ENCODE measurements at places on chromosomes 11 and 22.

DNA sequence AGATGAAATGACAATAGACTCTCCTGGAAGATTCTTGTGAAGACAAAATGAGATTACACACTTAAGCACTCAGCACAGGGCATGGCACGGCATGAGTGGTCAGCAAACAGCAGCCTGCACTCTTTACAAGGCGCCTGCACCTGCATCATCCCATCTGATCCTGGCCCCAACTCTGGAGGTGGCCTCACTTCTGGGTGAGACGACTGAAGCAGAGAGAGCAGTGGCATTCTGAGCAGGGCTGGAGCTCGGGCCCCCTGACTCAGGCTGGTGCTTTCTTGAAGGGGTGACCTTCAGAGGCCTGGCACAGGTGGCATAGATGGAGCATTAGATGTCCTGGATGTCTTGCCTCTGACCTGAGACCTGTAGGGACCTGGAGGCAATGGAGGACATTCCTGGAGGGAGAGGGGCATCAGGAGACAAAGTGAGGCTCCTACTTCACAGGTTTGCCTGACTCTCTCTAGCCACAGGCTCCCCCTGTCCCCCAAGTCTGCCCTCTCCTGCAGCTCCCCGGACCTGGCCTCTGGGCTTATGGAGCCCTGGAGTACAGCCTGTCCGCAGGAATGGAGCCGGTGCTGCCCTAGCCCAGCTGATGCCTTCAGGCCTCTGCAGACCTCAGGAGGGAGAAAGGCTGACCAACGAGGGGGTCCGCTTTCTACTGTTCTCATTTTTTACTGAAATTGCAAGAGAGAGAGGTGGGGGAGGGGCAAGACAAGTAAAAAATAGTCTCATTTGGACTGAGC is 65.5 kb upstream of the THY1 start:
- no peak for DNase-seq

DNA sequence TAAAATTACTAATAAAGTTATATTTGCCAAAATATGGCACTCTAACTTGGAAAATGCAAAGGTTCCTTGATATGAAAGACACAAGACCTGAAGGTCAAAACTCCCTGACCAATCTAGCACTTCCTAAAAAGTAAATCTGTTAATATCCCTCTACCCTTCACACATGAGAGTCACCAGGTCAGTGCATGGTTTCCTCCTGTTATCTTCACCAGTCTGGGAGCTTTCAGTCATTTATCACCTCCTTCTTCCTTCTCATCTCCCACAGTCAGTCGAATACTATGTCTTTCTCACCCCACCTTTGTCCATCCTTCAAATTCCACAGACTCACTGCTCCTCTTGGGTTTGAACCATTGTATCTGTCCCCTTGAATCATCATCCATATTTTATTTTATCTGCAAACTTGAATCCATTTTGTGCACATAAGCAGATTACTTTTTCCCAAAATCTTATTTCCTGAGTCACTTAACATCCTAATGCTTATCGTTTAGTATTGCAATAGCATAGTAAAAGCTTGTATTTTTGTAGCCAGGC is 2.6 kb downstream of the HBE1 start:
- DNase-seq: no peak

DNA sequence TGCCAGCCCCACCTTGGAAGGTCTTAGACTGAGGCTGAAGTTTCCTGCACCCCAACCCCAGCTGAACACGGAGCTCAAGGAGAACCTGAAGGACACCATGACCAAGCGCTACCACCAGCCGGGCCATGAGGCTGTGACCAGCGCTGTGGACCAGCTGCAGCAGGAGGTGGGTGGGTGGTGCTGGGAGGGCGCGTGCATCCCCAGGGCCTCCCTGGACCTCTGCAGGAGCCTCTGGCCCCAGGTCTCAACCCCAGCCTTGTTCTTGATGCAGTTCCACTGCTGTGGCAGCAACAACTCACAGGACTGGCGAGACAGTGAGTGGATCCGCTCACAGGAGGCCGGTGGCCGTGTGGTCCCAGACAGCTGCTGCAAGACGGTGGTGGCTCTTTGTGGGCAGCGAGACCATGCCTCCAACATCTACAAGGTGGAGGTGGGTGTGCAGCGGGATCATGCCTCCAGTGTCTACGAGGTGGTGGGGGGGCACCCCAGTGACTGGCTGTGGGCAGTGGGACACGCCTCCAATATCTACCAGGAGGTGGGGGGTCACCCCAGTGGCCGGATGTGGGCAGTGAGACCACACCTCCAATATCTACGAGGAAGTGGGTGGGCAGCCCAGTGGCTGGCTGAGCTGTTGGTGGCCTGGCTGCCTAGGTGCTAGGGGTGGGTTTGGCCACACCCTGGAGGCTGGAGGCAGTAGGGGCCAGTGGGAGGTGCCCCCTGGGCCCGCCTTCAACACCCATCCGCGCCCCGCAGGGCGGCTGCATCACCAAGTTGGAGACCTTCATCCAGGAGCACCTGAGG is 4.6 kb downstream of the CD151 start:
- no peak for DNase-seq

DNA sequence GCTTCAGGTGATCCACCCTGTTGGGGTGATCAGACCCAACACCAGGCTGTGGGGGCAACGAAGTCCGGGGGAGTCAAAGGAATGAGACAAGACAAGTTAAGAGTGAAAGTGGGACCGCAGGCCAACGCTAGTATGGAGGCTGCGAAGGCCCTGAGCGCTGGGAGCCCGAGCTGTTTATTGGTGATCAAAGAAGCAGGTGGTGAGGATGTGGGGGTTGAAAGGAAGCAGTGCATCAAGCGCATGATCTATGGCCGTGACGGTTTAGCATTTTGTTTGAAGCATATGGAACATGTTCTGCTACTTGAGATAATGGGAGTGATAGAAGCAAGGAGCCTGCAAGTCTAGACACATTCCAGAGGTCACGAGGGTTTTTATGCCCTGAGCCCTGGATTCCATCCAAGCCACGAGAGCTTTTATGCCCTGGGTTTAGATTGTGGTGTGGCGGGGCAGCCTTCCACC is 49.5 kb downstream of the MCHR1 start:
- peak; percentile 83 for DNase-seq

DNA sequence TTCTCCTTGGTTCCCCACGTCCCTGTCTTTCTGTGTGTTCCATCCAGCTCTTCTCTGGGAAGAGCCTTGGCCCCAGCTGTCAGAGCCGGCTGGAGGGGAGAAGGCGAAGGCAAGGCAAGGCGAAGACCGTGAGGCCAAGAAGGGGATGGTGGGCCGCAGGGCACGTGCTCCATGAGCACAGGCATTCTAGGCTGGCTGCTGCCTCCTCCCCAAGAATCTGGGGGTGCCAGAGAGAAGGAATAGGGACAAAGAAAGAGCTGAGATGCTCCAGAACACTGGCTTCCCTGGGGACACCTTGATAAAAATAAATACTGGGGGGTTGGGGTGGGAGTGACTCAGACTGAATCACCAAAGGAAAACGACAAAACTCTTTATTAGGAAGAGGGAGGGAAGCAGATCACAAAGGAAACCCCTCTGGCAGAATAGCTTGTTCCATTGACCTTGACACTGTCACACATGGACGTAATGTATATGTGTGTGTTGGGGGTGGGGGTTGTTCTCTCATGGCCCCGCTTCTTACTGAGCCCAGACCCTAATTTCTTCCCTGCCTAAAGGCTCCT is 52.5 kb downstream of the NECTIN1 start:
- DNase-seq: no peak

Data from CD4-positive, alpha-beta T cell (primary cell).